ENCODE measurements at places on chromosomes 4 and X.

- H3K4me1 ChIP-seq, result no peaks in the 10 kb centered on the region
- DNase-seq, result no peak
- no peak overlapping the region for H3K27ac ChIP-seq
- no peaks in the 10 kb centered on the region for H3K27me3 ChIP-seq
- no peaks in the 10 kb centered on the region for H3K36me3 ChIP-seq
- H3K4me3 ChIP-seq, result no peak overlapping the region
These were observed 355.1 kb downstream of the PDHA2 start for GRCh38 chr4:96194993-96195392.

DNA sequence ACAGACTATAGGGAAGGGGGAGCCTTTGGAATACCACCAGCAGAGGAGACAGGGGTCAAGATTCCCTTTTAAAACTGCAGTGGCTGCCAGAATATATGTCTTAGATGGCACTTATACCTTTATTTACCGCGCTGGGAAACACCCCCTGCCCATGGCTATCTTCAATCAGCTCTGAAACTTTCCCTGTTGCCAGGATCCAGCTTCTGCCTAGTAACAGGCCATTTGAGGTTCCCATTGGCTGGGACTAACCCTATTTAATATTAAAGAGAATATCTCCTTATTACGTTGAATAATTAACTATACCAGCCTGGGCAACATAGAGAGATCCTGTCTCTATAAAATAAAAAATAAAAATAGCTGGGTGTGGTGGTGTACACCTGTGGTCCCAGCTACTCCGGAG, 23.8 kb downstream of the SOWAHB start:
- no peak overlapping the region for H3K4me3 ChIP-seq
- no peaks in the 10 kb centered on the region for H3K4me1 ChIP-seq
- no peak overlapping the region for H3K27ac ChIP-seq
- H3K36me3 ChIP-seq, result no peaks in the 10 kb centered on the region
- H3K27me3 ChIP-seq, result peaks cover 3% of the 10 kb centered on the region

GRCh38 chr4:148634476-148634875, 192.3 kb upstream of the NR3C2 start:
- DNase-seq, result no peak
- H3K27me3 ChIP-seq, result no peaks in the 10 kb centered on the region

DNA sequence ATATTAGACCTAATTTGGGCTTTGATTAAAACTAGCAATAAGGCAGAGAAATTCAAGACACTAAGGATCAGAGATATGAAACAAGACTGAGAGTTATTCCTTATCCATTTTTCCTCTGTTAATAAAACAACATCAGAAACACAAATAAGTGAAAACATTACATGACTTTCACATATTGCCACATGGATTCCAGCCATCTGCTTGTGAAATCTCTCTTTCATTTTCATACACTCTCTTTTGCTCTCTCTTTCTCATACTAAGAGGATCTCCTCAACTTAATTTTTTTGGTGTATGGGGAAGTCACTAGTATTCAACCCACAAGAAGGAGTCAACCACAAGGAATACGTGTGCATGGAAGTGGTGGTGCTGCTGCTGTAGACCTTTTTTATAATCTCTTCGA, 183.0 kb downstream of the LDB2 start:
- no peaks in the 10 kb centered on the region for H3K27me3 ChIP-seq
- no peak overlapping the region for H3K4me3 ChIP-seq
- DNase-seq, result no peak

DNA sequence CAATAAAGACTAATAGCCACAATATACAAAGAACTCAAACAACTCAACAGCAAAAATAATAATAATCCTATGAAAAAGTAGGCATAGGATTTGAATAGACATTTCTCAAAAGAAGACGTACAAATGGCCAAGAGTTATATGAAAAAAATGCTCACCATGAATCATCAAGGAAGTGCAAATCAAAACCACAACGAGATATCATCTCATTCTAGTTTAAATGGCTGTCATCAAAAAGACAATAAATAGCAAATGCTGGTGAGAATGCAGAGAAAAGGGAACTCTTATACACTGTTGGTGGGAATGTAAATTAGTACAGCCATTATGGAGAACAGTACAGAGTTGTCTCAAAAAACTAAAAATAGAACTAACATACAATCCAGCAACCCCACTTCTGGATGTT, 18.8 kb downstream of the TLR6 start:
- no peak overlapping the region for H3K4me3 ChIP-seq
- peaks cover 6% of the 10 kb centered on the region for H3K27me3 ChIP-seq
- no peaks in the 10 kb centered on the region for H3K36me3 ChIP-seq
- no peak for DNase-seq

DNA sequence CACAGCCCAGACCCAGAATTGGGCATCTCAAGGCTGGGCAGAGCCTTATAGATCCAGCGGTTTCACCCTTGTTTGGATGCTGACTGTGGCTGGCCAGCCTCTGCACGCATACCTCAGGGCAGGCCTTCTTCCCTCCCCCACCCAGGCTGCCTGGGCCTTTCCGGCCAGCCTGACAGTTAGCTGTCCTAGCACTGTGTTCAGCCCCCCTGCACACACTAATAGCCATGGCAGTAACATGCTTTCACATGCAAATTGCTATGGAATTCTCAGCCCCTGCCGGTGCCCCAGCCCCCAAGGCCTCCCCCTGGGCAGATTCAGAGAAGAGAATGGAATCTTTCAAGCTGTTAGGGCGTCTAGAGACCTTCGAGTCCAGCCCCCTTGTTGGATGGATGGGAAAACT, 17.7 kb downstream of the EFNB1 start:
- no peak for DNase-seq
- no peak overlapping the region for H3K4me3 ChIP-seq
- H3K27ac ChIP-seq, result no peak overlapping the region
- no peaks in the 10 kb centered on the region for H3K27me3 ChIP-seq
- H3K4me1 ChIP-seq, result no peaks in the 10 kb centered on the region
- no peaks in the 10 kb centered on the region for H3K36me3 ChIP-seq

GRCh38 chr4:72953571-72953970, 115.9 kb downstream of the COX18 start:
- peaks cover 1% of the 10 kb centered on the region for H3K4me1 ChIP-seq
- H3K36me3 ChIP-seq, result no peaks in the 10 kb centered on the region
- DNase-seq, result no peak
- no peaks in the 10 kb centered on the region for H3K27me3 ChIP-seq
- H3K27ac ChIP-seq, result no peak overlapping the region

DNA sequence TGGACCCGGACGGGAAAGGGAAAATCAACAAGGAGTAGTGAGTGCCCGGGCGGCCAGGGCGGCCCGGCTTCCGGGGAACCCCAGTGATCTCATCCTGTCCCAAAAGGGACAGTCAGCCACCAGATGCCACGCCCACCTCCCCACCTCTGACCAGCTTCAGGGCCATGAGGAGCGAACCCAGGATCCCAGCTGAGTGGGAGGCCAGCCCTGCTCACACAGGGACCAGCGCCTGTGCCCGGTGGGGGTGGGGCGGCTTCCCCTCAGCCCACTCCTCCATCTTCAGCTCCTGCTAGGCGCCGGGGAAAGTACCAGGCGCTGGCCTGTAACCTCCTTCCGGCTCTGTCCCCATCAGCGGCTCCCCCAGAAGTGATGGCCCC, 6.2 kb downstream of the MYL5 start:
- H3K4me3 ChIP-seq, result peak overlapping the region; percentile 45
- no peaks in the 10 kb centered on the region for H3K36me3 ChIP-seq
- H3K4me1 ChIP-seq, result peaks cover 2% of the 10 kb centered on the region
- DNase-seq, result no peak
- no peak overlapping the region for H3K27ac ChIP-seq

GRCh38 chr4:184028561-184029374, 123.7 kb downstream of the STOX2 start:
- DNase-seq, result no peak
- peaks cover 38% of the 10 kb centered on the region for H3K27me3 ChIP-seq
- H3K27ac ChIP-seq, result no peak overlapping the region

DNA sequence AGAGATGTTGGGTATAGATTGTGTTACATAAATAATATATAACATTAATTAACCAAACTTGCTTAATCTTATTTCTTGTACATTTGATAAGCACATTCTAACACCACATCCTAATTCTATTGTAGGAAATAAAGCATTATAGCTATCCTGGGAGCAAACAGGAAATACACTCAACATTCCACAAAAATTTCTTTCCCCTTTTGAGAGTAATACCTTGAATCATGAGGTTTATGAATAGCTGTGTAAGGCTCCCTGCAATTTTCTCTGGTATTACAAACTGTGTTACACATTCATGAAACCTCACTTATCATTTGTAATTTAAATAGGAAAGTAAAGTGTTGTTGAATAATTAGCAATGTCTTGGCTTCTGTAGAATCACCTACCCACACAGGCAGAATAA, 95.1 kb downstream of the TMEM47 start:
- DNase-seq, result no peak
- no peaks in the 10 kb centered on the region for H3K4me1 ChIP-seq
- no peak overlapping the region for H3K27ac ChIP-seq
- no peak overlapping the region for H3K4me3 ChIP-seq
- no peaks in the 10 kb centered on the region for H3K36me3 ChIP-seq

DNA sequence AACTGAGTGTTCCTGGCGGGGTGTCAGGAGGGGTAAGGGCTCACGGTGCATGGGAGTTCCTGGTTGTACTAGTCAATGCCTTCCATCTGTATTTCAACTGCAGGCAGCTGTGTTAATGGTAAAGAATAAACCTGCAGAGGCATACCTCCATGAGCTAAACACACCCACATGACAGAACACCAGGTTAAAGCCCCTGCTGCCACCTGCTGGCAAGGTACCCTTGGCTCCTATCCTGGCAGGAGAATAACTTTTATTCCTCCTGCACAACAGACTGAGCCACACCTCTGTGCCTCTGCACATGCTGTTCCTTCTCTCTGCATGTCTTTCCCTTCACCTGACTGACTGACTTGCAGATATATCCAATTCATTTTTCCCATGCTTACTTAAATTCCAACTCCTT, 11.1 kb downstream of the ITIH6 start:
- H3K4me3 ChIP-seq, result no peak overlapping the region
- DNase-seq, result no peak
- H3K4me1 ChIP-seq, result no peaks in the 10 kb centered on the region
- no peaks in the 10 kb centered on the region for H3K36me3 ChIP-seq
- no peak overlapping the region for H3K27ac ChIP-seq

GRCh38 chr4:5266991-5267390, 215.7 kb downstream of the STK32B start:
- no peak for DNase-seq
- H3K4me1 ChIP-seq, result no peaks in the 10 kb centered on the region
- no peaks in the 10 kb centered on the region for H3K27me3 ChIP-seq
- no peaks in the 10 kb centered on the region for H3K36me3 ChIP-seq
- no peak overlapping the region for H3K4me3 ChIP-seq

DNA sequence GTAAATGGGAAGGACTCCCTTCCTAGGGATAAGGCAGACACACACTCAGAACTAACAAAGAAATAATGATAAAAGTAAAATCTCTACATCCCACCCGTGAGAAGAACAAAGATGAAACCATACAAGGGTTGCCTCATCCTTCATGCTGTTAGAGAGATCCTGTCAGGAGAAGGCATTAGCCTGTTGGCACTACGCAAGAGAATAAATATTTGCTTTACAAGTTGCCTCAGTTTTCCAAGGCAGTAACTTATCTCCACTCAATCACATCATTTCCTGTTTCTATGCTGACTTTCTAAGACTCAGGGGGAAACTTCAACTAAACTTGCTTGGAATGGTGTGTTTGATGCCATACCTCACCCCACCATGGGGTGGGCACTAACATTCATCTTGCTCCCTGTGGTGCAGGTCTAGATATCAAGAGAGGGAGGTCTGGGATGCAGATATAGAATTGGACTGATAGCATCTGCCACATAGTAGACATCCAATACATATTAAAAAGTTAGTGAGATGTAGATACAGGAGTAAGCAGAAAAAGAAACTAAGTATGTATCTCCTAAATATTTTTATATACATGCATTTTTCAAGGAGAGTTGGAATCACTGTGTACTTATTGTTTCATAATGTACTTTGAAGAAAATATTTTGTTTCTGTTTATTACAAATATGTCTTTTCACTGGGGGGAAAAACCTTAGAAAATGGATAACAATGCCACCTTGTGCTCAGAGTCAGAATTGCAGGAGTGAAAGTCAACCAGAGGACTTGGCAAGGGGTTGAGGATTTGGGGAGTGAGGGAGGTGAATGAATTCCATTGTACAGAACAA, 57.2 kb upstream of the BEX4 start:
- H3K27me3 ChIP-seq, result peaks cover 2% of the 10 kb centered on the region
- H3K4me1 ChIP-seq, result no peaks in the 10 kb centered on the region
- no peak for DNase-seq
- no peaks in the 10 kb centered on the region for H3K36me3 ChIP-seq

GRCh38 chr4:157664726-157665125, 444.2 kb downstream of the GRIA2 start:
- no peaks in the 10 kb centered on the region for H3K27me3 ChIP-seq
- no peaks in the 10 kb centered on the region for H3K4me1 ChIP-seq
- DNase-seq, result no peak
- H3K4me3 ChIP-seq, result no peak overlapping the region
- no peak overlapping the region for H3K27ac ChIP-seq
- H3K36me3 ChIP-seq, result no peaks in the 10 kb centered on the region

- no peak for DNase-seq
- no peaks in the 10 kb centered on the region for H3K4me1 ChIP-seq
- H3K27ac ChIP-seq, result no peak overlapping the region
- H3K27me3 ChIP-seq, result no peaks in the 10 kb centered on the region
- no peak overlapping the region for H3K4me3 ChIP-seq
- no peaks in the 10 kb centered on the region for H3K36me3 ChIP-seq
These were observed 202.4 kb downstream of the RTL9 start for GRCh38 chrX:110561034-110561433.

GRCh38 chr4:101009471-101009870, 337.9 kb downstream of the PPP3CA start:
- H3K4me3 ChIP-seq, result no peak overlapping the region
- peaks cover 17% of the 10 kb centered on the region for H3K4me1 ChIP-seq
- DNase-seq, result no peak
